ENCODE measurements at places on chromosomes 1 and 21. TPM values are rescaled to one million over a fixed set of nuclear protein-coding genes. Genes with fewer than 3 reads are reported as not detected.

- DNase-seq, result no peak
Observed at GRCh38 chr1:163068716-163069115, 445 bp upstream of the RGS4 start.

GRCh38 chr1:6627841-6628545 lies 3.3 kb downstream of the THAP3 start:
- no peak for DNase-seq

SAMD13 gene
- 0.35 TPM for total RNA-seq

DNA sequence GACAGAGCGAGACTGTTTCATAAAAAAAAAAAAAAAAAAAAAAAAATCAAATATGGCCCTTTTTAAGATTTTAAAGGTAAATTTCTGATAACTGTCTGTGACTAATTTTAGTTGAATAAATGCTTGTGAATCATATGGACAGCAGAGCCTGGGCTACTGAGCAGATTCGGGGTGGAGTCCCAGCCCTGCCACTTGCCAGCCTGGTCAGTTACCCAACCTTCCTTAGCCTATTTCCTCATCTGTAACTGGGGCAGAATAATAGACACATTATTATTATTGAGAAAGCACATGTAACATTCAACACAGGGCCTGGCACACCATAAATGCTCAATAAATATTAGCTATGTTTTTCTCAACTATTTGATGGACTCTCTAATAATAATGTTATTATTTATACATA lies 11.2 kb upstream of the H3-3A start:
- no peak for DNase-seq

KIAA1614 gene
- 0.49 TPM for total RNA-seq

DNA sequence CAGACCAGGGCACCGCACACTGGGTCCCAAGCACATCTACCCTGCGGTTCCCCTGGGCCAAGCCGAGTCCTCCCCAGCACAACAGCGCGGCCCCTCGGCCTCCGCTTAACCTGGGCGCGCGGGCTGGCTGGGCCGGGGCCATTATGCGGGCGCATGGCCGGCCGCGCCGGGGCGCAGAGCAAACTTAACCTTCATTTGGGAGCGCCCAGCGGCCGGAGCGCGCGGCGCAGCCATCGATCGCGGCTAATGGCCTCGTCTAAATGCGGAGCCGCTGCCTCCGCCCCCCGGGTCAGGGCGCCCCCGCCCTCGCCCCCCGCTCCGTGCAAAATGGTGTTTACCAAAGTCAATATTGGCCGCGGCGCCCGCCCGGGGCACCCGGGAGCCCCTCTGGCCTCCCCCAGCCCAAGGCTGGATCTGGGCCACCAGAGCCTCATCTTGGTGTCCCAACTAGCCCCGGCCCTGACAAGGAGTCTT lies 272.1 kb downstream of the TRABD2B start:
- DNase-seq, result no peak

OR2G6 gene
- total RNA-seq, result not detected

AQP10 gene
- not detected for total RNA-seq

DNA sequence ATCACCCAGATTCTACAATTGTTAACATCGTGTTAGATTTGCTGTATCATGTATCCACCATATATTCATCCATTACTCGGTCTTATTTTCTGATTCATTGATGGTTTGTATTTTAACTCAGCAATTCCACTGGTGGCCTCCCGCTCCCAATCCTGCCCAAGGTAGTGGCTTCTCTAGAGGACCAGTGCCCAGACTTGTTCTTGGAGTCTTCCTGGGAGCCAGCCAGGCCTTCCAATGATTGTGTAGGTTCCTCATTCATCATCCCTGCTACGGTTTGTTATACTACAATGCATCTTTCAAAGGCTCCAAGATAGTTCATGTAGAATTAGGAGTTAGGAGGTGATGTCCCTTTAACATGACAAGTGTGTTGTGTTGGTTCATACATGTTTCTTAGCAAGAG lies 451.1 kb downstream of the SETD4 start:
- DNase-seq, result no peak

Measured in CD8-positive, alpha-beta memory T cell (primary cell).